ENCODE measurements at places on chromosomes 7 and 10.
A peak's percentile ranks its signal among the peaks of the same experiment; 100 is the strongest.

GRCh38 chr10:71158902-71159301, 53.5 kb upstream of the UNC5B start:
- H3K27me3 ChIP-seq = no peaks in the 10 kb centered on the region
- no peaks in the 10 kb centered on the region for H3K4me1 ChIP-seq
- no peak overlapping the region for H3K27ac ChIP-seq
- H3K4me3 ChIP-seq = no peak overlapping the region
- no peaks in the 10 kb centered on the region for H3K36me3 ChIP-seq

GRCh38 chr7:50718876-50719275, 63.8 kb downstream of the GRB10 start:
- no peak overlapping the region for H3K4me3 ChIP-seq
- no peak for DNase-seq
- no peaks in the 10 kb centered on the region for H3K27me3 ChIP-seq
- H3K27ac ChIP-seq = no peak overlapping the region
- no peaks in the 10 kb centered on the region for H3K36me3 ChIP-seq

- no peaks in the 10 kb centered on the region for H3K27me3 ChIP-seq
- H3K4me3 ChIP-seq = no peak overlapping the region
- DNase-seq = no peak
- no peaks in the 10 kb centered on the region for H3K4me1 ChIP-seq
- H3K36me3 ChIP-seq = no peaks in the 10 kb centered on the region
- H3K27ac ChIP-seq = no peak overlapping the region
Measured at GRCh38 chr7:84923348-84923747, 263.5 kb downstream of the SEMA3D start.

GRCh38 chr7:116777651-116778281, 84.6 kb upstream of the CAPZA2 start:
- H3K36me3 ChIP-seq = no peaks in the 10 kb centered on the region
- peaks cover 10% of the 10 kb centered on the region for H3K4me1 ChIP-seq
- H3K27me3 ChIP-seq = no peaks in the 10 kb centered on the region
- H3K27ac ChIP-seq = no peak overlapping the region
- DNase-seq = no peak

DNA sequence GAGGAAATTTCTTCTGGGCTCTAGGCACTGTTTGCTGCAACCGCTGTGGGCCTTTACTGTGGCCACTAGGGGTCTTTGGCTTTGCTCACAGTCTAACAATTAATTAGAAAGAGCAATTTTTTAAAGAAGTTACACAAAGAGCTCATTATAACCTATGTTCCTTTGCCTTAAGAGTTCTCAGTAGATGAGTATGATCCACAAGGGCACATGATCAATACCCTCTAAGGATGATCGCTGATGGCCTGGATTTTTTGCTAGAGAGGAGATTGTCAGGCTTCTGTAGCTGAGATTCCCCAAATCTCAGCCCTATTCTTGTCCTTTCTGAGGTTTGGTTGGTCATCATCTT, 80.8 kb upstream of the RHOBTB1 start:
- no peaks in the 10 kb centered on the region for H3K36me3 ChIP-seq
- H3K4me3 ChIP-seq = no peak overlapping the region
- no peaks in the 10 kb centered on the region for H3K4me1 ChIP-seq
- no peak overlapping the region for H3K27ac ChIP-seq
- H3K27me3 ChIP-seq = no peaks in the 10 kb centered on the region

DNA sequence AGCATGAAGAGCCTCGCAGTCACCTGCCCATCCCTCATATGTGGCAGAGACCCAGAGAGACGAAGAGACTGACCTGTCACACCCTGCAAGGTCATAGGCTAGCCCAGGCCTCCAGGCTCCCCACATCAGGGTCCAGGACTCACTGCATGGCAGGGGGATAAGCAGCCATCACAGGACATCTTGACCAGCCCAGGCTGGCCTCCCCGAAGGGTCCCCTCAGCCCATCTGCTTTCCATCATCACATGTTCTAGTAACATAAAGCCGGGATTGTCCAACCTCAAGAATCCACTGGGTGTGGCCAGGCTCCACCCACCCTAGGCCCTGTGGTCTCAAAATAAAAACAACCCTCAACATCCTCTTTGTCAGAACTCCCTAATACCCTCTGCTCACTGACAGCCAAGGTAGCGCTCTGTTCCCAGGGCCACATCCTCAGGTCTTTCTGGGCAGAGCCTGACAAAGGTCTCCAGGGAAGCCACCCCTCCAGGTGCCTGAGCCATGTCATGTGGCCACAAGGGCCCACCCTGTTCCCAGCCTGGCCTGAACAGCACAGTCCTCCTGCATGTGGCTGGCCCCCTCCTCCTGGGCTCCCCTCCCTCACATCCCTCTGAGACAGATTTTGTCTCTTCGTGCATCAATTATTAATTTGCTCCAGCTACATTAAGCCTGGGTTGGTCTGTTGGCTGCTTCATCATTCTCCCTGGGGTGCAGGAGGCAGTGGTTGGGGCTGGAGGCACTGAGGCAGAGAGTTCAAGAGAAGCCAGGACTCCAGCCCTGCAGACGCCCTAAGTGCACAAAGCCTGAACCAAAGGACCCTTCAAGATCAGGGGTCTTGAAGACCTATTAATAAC, 131.8 kb upstream of the UNC5B start:
- H3K4me3 ChIP-seq = no peak overlapping the region
- no peaks in the 10 kb centered on the region for H3K27me3 ChIP-seq
- peak; percentile 1 for DNase-seq

- peak overlapping the region; percentile 28 for H3K27ac ChIP-seq
- peaks cover 72% of the 10 kb centered on the region for H3K4me1 ChIP-seq
- no peaks in the 10 kb centered on the region for H3K36me3 ChIP-seq
Measured at GRCh38 chr10:127919418-127920271, 12.7 kb downstream of the PTPRE start.

DNA sequence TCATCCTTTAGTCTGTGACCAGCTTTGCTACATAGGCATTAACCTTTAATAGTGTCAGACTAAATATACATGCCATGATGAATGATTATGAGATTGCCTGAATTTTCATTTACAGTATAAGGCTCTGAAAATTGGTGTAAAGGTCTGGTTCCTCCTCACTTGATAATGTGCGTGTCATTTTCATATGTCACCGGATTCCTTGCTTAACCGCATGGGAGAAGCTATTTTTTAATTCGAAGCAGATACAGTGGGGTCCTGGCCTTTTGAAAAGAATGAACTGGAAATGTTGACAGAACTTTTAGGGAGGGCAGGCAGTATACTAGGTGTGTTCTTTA, 192.4 kb upstream of the SH2B2 start:
- H3K27ac ChIP-seq = no peak overlapping the region
- no peaks in the 10 kb centered on the region for H3K36me3 ChIP-seq
- no peaks in the 10 kb centered on the region for H3K27me3 ChIP-seq
- no peak overlapping the region for H3K4me3 ChIP-seq
- no peak for DNase-seq

DNA sequence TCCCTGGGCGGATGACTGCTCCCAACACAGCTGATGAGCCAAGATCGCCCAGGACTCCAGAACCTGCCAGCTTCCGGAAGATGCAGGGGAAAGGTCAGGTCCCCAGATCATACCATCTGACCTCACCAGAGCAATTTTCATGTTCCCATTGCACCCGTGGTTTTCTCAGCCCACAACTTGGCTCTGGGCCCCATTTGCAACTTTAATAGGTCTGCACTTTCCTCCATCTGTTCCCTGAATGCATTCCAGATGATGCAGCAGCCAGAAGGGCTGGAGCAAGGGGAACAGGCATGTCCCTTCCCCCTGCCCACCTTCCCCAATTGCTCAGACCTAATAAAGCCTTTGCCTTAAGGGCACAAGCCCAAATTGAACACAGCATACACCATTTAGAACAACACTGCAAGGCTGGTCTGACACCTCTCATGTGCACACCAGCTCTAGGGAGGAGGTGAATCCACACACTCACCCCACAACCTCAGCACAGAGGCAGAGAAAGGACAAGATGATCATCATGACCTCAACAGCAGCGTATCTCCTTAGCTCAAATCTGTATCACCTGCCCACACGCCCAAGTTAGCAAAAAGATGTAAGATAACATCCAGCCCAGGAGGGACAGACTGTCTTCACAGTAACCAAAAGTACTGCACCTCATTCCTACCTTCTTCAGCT, 87.5 kb downstream of the PLXNA4 start:
- DNase-seq = no peak
- no peak overlapping the region for H3K4me3 ChIP-seq
- no peaks in the 10 kb centered on the region for H3K36me3 ChIP-seq
- no peak overlapping the region for H3K27ac ChIP-seq
- peaks cover 38% of the 10 kb centered on the region for H3K4me1 ChIP-seq
- no peaks in the 10 kb centered on the region for H3K27me3 ChIP-seq

DNA sequence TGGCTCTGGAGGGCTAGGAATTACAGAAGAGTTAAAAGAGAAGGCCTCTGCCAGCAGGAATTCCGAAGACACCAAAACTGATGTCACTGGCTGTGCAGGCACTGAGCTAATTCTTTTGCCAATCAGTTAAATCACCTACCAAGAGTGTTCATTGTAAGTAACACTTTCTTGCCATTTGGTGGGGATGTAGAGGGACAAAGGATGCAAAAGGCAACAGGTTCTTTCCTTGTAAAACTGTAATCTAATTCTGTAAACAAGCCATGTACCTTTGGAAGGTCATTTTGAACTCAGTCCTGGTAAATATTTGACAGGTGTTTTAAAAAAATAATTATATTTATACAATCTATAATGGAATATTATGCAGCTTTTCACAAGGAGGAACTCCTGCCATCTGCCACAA, 438.4 kb downstream of the AUTS2 start:
- H3K27me3 ChIP-seq = no peaks in the 10 kb centered on the region
- no peak for DNase-seq
- no peak overlapping the region for H3K27ac ChIP-seq
- no peak overlapping the region for H3K4me3 ChIP-seq

DNA sequence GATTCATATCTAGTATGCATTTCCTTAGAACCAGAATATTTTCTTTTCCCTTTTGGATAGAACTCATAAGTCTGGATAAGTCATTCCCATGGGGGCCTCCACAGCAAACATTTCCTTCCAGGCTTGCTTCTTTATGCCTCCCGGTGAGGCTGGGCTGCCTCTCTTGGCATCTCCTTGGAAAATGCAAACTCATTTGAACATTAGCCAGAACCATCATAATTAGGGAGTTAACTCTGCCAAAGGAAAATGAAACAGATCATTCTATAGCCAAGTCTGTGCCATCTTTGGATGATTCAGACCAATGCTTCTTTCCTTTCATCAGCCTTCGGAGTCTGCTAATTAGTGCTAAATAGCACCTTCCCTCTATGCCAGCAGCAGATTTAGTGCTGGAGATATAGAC, 81.1 kb downstream of the PLPP4 start:
- H3K4me1 ChIP-seq = no peaks in the 10 kb centered on the region
- no peak for DNase-seq
- H3K36me3 ChIP-seq = no peaks in the 10 kb centered on the region
- H3K4me3 ChIP-seq = no peak overlapping the region
- H3K27ac ChIP-seq = no peak overlapping the region
- no peaks in the 10 kb centered on the region for H3K27me3 ChIP-seq

DNA sequence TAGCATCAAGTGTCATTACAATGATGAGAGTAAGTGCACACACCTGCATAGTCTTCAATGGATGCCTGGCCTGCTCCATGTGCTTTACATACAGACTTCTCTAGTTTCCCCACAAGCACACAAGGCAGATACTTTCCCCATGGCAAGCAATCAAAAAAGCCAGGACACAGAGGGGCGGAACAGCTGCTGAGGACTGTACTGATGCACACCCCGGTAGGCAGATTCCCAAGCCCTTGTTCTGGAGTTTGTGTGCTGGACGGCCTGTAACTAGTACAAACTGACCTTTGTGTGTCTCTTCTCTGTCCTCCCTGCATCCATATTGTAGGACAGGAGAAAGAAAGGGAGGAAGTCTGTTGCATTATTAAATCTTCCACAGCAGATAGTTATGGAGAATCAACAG, 25.8 kb downstream of the UBE2D4 start:
- no peak overlapping the region for H3K27ac ChIP-seq
- no peaks in the 10 kb centered on the region for H3K27me3 ChIP-seq
- peaks cover 66% of the 10 kb centered on the region for H3K36me3 ChIP-seq
- no peaks in the 10 kb centered on the region for H3K4me1 ChIP-seq
- H3K4me3 ChIP-seq = no peak overlapping the region

GRCh38 chr10:100516847-100517246, 2.8 kb downstream of the SEC31B start:
- no peaks in the 10 kb centered on the region for H3K36me3 ChIP-seq
- H3K4me1 ChIP-seq = peaks cover 12% of the 10 kb centered on the region
- no peaks in the 10 kb centered on the region for H3K27me3 ChIP-seq
- DNase-seq = no peak
- no peak overlapping the region for H3K4me3 ChIP-seq
- no peak overlapping the region for H3K27ac ChIP-seq

DNA sequence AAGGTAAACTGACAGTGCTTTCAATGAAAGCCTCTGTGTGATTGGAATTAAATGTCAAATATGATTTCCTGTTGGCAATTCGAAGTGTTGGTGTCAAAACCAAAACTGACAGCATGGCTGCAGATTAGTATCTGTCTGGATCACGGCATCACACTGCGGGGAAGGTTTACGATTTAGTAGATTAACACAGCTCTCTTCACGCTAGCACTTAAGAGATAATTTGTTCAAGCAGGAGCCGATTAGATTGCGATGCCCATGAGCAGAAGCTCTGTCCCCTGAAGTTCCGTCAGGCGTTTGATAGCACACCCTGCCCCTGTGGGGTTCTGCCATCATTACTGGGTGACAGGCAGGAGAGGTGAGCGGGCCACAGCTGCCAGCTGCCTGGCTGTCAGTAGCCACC, 279.5 kb upstream of the AUTS2 start:
- no peaks in the 10 kb centered on the region for H3K4me1 ChIP-seq
- H3K27me3 ChIP-seq = no peaks in the 10 kb centered on the region
- H3K27ac ChIP-seq = no peak overlapping the region
- no peak for DNase-seq
- no peaks in the 10 kb centered on the region for H3K36me3 ChIP-seq

GRCh38 chr10:56880606-56881005, 519.5 kb upstream of the ZWINT start:
- H3K4me3 ChIP-seq = no peak overlapping the region
- no peak overlapping the region for H3K27ac ChIP-seq
- no peak for DNase-seq
- no peaks in the 10 kb centered on the region for H3K36me3 ChIP-seq
- H3K4me1 ChIP-seq = no peaks in the 10 kb centered on the region
- H3K27me3 ChIP-seq = no peaks in the 10 kb centered on the region

Data from heart right ventricle (tissue), 16 donors.